ENCODE measurements at places on chromosomes 6 and 20.

- no peak for DNase-seq
Measured at GRCh38 chr20:47818016-47818415, 32.7 kb upstream of the SULF2 start.

- no peak for DNase-seq
Measured at GRCh38 chr20:36562724-36563123, 10.7 kb upstream of the TGIF2 start.

GRCh38 chr6:1940381-1940780 lies 305.0 kb downstream of the GMDS start:
- no peak for DNase-seq

- DNase-seq: no peak
Measured at GRCh38 chr6:5671601-5672559, 334.8 kb downstream of the NRN1 start.

DNA sequence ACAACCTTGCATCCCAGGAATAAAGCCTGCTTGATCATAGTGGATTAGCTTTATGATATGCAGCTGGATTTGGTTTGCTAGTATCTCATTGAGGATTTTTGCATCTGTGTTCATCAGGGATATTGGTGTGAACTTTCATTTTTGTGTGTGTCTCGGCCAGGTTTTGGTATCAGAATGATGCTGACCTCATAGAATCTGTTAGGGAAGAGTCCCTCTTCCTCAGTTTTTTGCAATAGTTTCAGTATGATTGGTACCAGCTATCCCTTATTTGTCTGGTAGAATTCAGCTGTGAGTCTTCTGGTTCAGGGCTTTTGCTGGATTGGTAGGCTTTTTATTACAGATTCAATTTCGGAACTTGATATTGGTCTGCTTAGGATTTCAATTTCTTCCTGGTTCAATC lies 132.5 kb downstream of the ZFAND3 start:
- DNase-seq: no peak

GRCh38 chr6:28218312-28219248 lies 6.5 kb upstream of the ZSCAN9 start:
- no peak for DNase-seq

DNA sequence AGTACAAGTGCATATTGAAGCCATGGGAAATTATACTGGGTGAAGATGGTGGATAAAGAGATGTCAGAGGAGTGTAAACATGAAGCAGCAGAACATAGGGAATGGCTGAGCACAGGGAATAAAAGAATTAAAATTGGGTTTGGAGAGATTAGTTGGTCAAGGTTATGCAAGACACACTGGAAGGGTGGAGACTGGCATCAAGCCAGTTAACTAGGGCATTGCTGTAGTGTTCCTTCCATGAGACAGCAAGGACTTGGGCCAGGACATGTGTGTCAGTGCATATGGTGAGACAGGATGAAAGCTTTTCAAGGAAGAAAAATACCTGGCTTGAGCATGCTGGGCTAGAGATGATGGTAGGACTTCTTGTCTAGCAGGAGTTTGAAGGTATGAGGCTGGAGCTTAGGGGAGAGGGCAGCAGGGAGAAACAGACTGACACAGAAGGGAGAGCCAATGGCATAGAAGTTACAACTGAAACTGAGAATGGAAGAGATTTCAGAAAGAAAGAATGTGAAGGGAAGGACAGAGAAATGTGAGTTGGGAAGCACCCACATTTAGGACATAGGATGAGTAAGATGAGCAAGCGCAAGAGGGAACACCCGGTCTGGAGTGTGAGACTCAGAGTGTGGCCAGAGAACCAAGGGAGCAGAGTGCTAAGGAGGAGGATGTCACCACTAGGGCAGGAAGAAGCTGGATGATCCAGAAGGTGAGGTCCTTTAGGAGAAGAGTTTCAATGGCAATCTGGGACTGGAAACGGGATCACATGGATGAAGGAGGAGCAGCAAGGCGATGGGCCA lies 14.5 kb upstream of the TMEM170B start:
- no peak for DNase-seq

GRCh38 chr6:81762606-81763005 lies 10.1 kb upstream of the TENT5A start:
- no peak for DNase-seq

DNA sequence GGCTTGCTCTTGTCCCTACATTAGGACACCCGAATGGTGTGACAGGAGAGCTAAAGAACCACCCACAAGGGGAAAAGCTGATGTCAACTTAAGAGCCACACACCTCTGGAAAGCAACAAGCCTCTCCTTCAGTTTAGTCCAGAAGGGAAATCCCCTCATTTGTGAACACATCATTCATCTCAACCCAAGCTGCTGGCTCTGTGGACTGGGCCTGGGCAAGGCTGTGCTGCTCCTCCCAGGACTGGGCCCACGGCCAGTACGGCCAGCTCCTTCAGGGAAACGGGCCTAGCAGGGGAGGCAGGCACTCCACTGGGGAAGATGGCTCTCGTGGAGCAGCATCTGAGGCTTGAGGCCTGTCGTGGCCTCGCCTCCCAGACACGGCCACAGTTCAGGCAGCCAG lies 12.8 kb upstream of the SLC4A11 start:
- no peak for DNase-seq

DNA sequence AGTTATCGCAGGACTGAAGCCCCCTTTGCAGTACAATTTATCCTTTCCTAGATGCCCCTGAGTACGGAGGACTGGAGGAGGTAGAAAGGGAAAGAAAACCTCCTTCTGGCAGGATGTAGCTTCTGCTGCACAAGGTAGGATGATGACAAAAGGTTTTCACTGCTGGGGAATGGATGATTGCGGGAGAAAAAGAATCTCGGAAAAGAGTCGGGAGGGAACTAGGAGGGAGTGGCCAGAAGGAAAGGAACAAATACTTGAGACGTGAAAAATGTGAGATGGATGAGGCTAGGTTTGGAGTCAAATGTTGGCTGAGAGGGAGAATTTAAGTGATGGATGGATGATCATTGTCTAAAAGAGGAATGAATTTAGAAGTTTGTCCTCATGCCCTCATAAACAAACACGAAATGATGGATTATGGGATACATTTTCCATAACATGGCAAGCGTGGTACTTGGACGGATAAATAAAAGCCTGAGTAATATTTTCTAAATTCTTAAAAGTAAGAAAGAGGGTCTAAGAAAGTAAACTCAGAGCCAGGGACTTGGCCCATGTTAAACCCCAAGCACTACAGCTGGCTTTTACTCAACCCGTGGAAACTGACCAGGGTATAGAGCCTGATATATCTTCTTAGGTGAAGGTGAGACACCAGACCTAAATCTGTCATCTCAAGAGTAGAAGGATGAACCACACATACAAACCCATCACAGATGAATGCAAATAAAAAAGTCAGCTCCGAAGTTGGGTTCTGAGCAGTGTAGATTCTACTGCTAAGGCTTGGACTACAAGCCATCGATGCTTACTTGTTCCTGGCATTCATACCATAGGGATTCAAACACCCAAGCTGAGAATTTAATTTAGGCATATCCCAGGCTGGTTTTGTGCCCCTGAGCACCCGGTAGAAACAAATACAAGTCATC lies 72.4 kb downstream of the HFE start:
- no peak for DNase-seq

DNA sequence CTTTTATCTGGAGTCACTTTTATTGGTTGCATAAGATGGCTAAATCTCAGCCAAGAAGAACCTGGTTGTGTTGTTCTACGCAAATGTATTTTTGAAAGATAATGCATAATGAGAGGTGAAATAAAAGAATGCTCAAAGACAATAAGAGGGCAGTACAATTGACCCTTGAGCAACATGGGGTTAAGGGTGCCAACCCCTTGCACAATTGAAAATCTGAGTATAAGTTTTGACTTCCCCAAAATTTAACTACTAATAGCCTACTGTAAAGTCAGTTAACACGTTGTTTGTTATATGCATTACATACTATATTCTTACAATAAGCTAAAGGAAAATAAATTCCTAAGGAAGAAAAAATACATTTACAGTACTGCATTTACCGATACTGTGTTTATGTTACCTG lies 5.9 kb downstream of the RNF146 start:
- no peak for DNase-seq

DNA sequence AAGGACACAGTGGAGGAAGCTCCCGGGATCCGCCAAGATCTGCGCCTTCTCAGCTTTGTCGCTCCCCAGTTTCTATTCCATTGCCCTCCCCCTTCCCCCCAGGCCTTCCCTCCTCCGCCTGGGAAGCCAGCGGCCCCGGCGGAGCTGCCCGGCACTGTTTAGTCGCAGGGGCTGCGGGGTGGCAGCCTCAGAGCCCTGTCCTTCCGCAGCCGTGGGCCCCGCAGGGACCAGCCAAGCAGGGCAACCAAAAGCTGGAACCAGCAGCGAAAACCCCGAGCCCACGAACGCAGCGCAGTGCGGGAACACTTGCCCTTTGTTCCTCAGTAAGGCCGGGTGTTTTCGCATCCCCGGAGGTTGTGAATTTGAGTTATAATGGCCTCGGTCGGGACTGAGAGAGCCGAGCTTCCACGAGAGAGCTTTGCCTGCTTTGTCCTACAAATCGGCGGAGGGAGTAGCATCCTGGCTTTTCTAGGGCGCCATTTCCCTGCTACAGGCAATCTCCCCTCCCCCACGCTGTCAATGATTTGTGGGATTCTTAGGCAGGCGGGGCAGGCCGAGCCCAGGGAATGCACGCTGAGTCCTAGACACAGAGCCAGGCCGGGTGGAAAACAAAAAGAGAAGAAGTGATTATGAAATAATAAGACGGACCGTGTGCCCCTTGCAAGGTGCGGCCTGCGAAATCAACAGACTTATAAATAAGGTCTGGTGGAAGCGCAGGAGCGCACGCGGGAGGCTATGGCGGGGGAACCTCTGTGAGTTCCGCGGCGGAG lies 4.0 kb upstream of the TUBB2B start:
- DNase-seq: no peak

DNA sequence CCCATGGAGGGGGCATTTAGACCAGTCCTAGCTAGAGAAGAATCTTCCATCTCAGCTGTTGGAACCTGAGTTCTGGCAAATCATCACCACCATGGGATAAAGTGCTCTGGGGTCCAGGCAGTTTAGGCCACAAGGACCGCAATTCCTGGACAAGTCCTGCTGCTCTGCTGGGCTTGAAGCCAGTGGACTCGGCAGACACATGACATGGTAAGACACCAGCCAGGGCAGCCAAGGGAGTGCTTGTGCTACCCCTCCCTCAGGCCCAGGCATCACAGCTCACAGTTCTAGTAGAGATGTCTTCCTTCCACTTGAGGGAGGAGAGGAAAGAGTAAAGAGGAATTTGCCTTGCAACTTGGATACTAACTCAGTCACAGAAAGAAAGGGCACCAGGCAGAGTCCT lies 246.0 kb downstream of the EYA4 start:
- no peak for DNase-seq

- DNase-seq: no peak
Measured at GRCh38 chr20:61253640-61254511, 1.8 kb downstream of the CDH4 start.

Measured in activated CD4-positive, CD25-positive, alpha-beta regulatory T cell (primary cell).